Naive thymus-derived CD8-positive, alpha-beta T cell (primary cell): ENCODE measurements at places on chromosomes 2 and 18. TPM values are rescaled to one million over a fixed set of nuclear protein-coding genes. Genes with fewer than 3 reads are reported as not detected.

Gene PLCD4
- total RNA-seq = 1.3 TPM

DNA sequence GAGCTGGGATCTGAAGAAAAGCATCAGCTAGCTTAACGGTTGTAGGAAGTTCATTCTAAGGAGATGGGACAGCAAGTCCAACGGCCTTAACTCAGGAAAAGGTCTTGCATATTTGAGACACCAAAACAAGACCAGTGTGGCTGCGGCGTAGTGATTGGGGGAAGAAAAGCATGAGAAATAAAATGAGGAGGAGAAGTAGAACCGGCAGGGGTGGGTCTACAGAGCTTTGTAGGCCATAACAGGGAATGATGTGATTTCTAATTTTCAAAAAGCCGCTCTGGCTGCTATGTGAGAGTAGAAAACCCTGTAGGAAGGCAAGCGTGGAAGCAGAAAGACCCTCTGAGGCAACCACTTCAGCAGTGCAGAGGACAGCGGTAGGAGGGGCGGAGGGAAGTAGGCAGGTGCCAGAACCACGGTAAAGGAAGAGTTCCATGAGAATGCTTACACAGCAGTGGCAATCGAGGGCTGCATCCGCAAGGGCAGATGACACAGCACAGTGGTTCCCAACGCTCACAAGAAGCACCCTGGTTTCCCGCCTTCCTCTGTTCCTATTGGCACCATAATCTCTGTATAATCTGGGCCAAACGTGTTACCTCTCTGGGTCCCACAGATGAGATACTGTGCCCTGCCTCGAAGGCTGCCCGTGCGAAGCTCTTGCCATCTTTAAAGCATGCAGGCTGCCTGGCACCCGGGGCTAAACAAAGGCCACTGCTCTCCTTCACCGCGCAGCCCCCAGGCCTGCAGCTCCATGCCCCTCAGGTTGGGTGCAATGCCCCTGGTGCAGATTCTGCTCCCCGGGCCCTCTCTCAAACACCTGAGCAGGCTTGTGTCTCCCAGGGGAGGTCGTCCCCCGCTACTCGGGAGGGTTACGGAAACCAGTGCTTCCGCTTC, 795 bp downstream of the ANKRD39 start:
- peak; percentile 46 for DNase-seq

Gene IRS1
- 14.0 TPM for total RNA-seq

DNA sequence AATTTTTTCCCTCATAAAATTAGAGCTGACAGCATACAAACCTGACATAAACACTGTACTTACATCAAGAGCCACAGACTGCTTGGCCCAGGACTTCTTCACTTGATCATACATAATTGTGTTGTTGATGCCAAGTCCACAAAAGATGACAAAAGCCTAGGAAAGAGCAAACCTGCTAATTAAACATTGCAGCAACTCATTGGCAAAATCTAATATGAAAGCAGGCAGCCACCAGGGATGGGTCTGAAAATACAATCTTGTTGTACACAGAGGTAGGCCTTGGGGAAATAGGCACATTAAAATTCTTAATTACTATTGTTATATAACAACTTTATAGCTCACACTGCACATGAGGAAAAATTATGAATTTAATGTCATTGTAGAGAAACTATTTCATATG, 255.8 kb downstream of the PDE11A start:
- no peak for DNase-seq

DNA sequence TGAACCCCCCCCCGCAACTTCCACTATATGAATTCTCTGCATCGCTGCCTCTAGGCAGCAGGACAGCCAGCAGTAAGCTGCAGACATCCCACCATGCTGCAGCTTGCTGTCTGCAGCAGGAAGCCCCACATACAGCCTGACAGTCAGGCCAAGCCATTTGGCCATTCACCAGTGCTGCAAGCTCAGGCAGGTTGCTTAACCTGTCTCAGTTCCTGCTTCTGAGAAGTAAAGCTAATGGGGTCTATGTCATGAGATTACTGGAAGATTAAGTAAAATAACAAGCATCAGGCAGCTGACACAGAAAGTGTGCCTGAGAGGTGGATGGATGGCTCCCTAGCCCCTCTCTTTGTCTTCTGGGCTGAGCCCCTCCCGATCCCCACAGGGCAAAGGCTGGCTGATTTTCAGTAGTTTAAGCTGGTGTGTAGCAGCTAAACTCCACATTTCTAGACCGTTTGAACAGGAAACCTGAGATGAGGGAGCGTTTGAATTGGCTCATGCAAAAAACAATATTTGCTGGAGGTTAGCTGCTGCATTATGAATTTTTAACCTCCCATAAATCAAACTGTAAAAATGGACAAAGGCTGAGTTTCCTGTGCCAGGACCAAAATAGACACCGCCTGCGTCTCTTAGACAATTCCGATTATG, 193.8 kb upstream of the ARL4C start:
- no peak for DNase-seq

Gene UCN
- total RNA-seq = 6.9 TPM

- DNase-seq = no peak
These were observed 16.3 kb upstream of the ATOH8 start for GRCh38 chr2:85737481-85737880.

Gene GNLY
- total RNA-seq = 5.3 TPM

Gene KCNF1
- total RNA-seq = not detected

GRCh38 chr2:23367760-23368159, 17.2 kb upstream of the KLHL29 start:
- DNase-seq = no peak

DNA sequence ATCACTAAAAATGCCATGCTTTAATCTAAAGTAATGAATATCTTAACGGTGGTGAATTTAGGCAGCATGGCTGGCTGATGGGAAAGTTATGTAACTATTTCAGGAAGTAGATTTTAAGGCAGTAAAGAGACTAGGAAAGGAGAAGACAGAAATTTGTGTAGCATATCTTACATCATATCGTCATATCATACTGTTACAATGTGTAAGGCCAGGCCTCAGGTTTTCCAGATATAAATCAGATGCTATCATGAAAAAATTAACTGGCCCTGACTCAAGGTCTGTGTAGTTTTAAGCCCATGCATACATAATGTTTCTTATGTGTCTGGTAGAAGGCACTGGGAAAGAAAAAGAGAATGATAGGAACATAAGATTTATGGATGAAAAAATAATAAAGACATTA, 8.9 kb upstream of the FAP start:
- DNase-seq = no peak

DNA sequence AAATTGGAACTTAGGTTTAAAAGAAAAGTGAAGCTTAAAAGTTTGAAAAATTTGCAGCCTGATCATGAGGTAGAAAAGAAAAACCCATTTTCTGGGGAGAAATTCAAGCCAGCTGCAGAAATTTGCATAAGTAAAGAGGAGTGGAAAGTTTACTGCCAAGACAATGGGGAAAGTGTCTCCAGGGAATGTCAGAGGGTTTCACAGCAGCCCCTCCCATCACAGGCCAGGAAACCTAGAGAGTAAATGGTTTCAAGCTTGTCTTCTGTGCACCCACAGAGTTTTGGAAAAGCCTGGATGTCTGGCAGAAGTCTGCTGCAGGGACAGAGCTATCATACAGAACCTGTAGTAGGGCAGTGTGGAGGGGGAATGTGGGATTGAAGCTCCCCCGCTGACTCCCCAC, 254.0 kb upstream of the FSIP2 start:
- DNase-seq = no peak

DNA sequence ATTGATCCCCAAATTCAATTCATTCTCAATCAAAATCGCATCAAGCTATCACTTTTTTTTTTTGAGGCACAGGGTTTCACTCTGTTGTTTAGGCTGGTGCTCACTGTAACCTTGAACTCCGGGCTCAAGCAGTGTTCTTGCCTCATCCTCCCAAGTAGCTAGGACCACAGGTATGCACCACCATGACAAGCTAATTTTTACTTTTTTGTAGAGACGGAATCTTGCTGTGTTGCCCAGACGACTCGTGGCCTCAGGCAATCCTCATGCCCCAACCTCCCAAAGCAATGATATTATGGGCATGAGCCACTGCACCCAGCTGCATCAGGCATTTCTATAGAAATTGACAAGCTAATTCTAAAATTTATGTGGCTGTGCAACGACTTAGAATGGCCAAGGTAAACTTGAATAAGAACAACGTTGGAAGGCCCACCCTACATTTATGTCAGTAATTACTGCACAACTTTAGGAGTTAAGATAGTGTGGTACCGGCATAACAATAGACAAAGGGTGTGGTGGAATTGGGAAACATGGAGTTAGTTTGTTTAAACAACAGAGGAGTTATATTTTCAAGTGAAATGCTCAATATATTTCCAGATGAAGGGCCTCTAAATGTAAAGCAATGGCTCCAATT, 78.2 kb downstream of the NPAS2 start:
- no peak for DNase-seq

GRCh38 chr2:43049836-43050801, 176.3 kb downstream of the ZFP36L2 start:
- DNase-seq = no peak
